ENCODE measurements at places on chromosomes 6 and 20.

DNA sequence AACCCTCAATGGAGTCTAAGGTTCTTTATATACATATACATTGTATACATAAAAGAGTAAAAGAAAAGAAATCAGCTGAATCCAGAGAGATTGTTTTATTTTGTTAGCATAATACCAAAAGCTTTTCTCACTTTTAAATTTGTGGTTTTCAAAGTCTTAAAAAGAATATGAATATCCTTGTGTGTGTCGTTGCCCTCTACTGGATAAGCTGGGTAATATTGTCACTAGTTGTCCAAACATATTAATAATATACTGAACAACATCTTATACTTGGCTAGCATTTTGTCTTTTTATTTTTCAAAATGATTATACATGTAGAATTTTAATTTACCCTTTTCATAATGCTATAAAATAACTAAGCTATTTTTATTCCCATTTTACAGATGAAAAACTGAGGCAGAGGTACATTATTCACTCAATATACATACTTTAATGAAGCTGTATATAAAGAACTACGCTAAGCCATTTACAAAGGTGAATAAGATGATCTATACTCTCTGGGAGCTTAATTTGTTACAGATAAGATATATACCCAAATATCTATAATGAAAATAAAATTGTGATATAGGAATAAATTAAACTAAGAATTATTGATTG, 531.7 kb downstream of the TFAP2B start:
- DNase-seq: no peak

GRCh38 chr20:47318586-47319516, 37.6 kb downstream of the ZMYND8 start:
- peak; percentile 49 for DNase-seq

DNA sequence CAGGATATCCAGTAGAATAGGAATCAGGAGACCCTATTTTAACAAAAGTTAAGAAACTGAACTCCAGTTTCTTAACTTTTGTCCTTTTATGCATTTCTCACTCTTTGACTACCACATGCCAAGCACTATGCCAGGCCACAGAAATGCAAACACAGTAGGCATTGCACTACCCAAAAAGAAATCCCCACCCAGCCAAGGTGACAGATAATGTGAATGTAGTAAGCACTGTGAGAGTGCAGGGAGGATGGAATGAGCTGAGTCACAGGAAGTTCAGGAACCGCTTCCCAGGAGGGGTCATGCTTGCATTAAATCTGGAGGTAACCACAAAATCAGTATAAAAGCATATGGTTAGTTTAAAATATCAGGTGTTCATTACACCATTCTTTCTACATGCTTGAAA, 20.1 kb upstream of the FAM83C start:
- DNase-seq: no peak

DNA sequence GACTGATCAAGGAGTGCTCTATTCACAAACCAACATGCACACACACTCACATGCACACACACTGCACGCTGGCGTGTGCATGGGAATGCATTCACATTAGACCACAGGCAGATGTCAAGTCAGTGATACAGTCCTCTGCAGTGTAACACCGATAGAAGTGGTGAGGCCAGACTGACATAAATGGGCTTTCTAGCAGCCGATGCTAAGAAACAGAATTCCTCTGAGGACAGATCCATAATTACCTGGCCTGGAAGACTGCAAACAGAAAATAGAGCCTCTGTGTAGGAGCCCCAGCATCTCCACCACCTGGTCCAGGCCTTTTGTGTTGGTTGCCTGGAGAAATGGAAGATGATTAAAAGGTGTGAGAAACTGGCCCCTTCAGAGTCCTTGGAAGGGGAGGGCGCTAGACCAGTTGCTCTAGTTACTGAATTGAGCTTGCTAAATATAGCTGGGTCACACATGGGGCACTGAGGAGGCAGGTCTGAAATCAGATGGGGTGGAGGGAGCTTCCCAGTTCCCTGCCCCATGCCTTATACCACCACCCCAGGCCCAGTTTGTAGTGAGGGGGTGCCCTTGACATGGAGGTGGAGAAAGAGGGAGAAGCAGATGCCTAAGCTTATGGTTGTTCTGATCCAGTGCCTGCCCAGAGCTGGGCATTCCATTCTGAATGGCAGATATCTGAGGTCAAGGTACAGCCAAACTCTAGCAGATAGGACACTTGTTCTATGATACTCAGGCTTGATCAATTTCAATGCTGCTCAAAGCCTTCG, 233.8 kb downstream of the LRFN2 start:
- no peak for DNase-seq

DNA sequence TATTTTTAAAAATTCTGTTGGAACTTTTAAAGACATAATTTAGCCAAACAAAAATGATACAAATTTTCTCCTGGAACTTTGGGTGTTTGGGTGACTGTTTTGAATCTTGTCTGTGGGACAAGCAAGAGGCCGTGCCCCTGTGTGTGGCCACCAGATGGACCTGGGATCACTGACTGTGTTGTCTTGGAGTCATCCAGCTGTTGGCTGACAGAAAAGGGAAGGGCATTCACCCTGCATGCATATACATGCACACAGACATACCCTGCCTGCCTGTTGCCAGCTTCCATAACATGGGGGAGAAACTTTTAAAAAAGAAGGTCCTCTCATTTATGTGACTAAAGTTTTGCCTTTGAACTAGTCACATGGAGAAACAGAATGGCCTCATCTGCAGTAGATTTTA, 72.7 kb downstream of the BLOC1S5 start:
- DNase-seq: no peak

GRCh38 chr20:17611290-17611539, 41.3 kb downstream of the DSTN start:
- DNase-seq: no peak

GRCh38 chr6:37048851-37049757, 43.6 kb downstream of the FGD2 start:
- DNase-seq: no peak

GRCh38 chr6:141728330-141728729, 404.4 kb upstream of the GJE1 start:
- DNase-seq: no peak

DNA sequence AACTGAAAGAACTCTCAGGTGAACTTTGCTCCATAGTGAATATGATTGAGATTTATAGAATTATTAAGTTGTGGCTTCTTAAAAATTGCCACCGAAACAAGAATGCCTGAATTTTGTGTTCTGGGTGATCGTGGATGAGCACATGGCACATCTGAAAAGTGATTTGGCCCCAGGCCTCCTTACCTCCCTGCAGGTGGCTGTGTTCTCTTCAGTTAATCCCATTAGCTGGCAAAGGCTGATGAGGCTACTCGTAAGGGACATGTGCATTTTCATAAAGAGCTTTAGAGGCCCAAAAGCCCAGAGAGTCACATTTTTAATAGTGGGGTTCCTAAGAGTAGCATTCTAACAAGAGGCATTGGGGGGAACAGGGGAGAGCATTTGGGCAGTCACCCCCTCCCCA, 22.6 kb downstream of the GNAS start:
- DNase-seq: no peak

DNA sequence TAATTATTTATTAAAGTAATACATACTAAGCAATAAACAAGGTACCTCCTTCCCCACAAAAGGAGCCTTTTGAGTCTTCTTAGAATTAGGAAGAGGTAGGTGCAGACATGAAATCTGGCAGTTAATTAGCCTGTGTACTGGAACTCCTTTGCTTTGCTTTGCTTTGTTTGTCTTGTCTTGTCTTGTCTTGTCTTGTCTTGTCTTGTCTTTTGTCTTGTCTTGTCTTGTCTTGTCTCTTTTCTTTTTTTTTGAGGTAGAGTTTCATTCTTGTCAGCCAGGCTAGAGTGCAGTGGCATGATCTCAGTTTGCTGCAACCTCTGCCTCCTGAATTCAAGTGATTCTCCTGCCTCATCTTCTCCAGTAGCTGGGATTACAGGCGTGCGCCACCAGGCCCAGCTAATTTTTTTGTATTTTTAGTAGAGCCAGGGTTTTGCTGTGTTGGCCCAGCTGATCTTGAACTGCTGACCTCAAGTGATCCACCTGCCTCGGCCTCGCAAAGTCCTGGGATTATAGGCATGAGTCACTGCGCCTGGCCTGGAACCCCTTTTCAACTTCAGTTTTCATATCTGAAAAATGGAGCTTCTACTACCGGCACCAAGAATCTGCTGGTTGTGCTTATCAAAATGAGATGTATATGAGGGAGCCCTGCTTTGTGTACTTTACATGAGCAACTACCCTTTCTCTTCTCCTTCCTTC, 301.2 kb downstream of the CDKAL1 start:
- DNase-seq: no peak

- DNase-seq: no peak
These were observed 592.7 kb upstream of the AGPAT4 start for GRCh38 chr6:161866570-161866969.

- DNase-seq: no peak
These were observed 123.8 kb upstream of the MYLIP start for GRCh38 chr6:16004934-16005679.

DNA sequence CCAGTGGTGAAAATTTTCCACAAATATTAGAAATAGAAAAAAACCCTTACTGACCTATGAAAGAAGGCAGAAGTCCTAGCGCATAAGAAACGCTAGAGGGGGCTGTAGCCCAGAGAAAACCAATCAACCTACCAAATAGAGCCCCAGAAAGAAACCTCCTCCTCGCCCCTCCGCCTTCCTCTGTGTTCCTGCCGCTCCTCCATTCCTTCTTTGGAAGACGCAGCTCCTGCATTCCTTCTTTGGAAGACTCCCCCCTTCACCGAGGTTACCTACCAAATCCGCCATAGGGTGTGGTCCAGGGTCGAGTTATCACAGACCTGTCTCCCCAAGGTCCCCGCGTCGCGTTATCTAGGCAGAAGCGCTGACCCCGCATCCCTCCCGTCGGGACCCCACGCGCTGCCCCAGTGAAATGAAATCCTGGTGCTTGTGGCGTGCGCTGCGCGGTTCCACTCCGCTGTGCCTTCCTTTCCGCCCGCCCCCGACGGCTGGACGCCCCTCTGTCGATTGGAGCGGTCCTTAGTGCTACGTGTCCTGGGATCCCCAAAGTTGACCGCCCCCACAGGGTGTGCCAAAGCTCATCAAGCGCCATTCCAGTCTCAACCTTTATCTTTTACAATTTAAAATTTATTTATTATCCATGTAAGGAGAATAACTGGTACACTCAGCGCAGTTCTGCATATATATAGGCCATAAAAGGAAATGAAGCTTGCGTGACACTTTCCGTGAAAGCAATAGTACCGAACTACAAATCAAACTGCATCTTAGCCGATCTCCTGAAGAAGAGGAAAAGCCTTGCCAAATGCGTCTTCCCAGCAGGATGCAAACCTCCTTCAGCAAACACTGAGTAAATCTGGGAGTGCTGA, 13.0 kb downstream of the RPP21 start:
- DNase-seq: peak; percentile 13

DNA sequence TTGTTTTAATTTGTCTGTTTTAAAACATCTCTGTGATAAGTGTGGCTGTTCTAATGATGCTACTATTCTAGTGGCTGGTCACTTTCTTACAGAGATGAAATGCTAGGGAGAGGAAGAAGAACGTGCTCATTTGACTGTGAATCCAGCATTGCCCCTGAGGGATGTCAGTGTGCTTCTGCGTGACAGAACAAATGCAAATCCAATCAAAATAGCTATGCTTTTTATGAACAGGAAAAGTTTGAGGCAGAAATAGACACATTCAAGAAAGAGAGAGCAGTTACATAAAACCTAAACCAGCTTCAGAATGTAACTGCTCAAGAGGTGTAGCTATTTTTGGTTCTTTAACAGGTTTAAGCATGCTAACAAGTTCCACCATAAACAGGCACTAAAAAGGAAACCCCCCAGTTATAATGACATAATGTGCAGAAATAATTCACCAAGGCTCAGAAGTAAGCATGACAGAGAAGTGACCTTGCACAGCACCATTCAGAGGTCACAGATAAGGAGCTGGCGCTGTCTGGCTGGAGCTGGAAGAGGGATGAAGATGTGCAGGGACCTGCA, 385.3 kb downstream of the EPM2A start:
- DNase-seq: no peak

DNA sequence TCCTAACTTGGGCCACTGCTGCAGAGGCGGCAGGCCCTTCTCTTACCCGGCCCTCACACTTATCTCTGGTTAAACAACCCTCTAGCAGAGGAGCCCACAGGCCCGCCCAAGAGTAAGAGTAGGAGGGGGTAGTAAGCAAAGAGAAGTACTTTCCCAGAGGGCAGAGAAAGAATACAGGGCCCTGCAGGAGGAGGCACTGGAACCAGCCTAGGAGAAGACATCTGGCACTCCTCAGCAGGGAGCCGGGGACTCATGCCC, 10.1 kb downstream of the MTCH1 start:
- no peak for DNase-seq

GRCh38 chr20:59829054-59829785, 104.2 kb downstream of the SYCP2 start:
- no peak for DNase-seq

- DNase-seq: no peak
These were observed 73.2 kb upstream of the HDDC2 start for GRCh38 chr6:125375013-125375412.

DNA sequence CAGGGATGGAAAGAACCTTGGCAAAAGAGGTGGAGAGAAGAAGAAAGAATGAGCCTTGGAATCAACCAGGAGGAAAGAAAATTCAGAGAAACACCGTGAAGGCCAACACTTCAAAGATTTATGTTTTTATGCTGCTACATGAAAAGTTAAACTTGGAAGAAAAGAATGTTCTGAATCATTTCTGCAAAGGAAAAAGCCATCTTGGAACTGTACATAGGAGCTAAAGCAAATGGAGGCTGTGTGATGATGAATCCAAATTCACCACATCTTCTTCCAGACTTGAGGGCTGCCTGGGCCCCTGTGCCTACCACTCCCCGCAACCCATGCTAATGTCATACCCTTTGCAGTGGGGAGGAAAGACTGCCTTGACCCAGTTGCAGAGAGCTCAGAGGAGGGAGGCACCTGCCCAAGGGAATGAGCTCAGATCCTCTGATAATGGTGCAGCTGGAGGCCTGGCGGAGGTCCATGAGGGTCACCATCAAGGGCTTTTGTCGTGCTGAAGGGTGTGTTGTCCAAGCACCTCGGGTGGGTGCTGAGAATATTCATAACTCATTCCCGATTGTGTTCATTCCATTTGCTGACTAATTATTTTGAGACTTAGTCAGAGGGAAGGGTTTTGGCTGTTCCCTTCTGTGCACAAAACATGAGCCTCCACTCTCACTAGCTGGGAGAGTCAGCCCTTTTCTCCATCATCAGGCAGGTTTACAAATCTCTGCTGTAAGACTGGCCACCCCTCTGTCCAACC, 245.8 kb upstream of the JAG1 start:
- DNase-seq: no peak

DNA sequence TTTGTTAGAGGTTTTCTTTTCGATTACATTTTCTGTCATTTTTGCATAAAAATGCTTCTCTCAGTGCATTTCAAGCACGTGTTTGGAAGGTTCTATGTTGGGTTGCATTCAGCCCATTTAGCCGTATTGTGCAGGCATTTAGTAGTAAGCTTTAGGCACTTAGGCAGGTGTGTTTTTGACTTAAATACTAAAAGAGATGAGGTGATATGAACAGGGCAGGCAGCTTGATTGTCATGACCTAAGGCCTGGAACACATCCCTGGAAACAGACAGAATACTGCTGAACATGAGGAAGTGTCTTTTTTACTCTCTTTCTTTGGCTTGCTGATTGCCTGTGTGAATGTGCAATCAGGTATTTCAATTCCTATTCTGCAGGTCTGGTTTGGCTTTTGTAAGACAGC, 610.5 kb upstream of the MAN1A1 start:
- no peak for DNase-seq

Data from anterior cingulate cortex (tissue), 58 donors.